GM23248 (cell line): ENCODE measurements at places on chromosomes 5 and 9. TPM values are rescaled to one million over a fixed set of nuclear protein-coding genes. Genes with fewer than 3 reads are reported as not detected.

Gene HMHB1
- total RNA-seq: not detected in 2 replicates

DNA sequence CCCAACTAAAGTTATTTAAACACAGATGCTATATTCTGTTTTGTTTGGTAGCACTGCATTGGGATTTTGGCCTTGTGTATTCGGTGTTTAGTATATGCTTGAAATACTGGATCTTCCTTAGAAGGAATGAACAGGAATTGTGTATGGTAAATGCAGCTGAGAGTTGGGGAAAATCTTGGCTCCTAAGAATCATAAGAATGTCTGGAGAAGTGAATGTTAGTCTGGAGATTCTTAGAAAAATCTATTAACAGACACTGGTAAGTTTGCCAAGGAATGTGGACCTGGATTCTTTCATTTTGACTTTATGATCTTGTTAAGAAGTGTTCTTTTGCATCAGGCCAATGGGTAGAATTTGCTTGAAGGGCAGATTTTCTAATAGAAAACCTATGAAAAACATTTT lies 38.9 kb downstream of the SNX30 start:
- H3K27ac ChIP-seq: peak overlapping the region; percentile 54
- peaks cover 40% of the 10 kb centered on the region for H3K4me1 ChIP-seq
- peak overlapping the region; percentile 12; the same call in 1 of the 2 replicates for H3K4me3 ChIP-seq
- no peaks in the 10 kb centered on the region for H3K36me3 ChIP-seq
- DNase-seq: peak; percentile 43

- DNase-seq: peak; percentile 14
- H3K27me3 ChIP-seq: no peaks in the 10 kb centered on the region
- no peak overlapping the region for H3K27ac ChIP-seq
Measured at GRCh38 chr9:34554211-34555001, 31.6 kb upstream of the ENHO start.

DNA sequence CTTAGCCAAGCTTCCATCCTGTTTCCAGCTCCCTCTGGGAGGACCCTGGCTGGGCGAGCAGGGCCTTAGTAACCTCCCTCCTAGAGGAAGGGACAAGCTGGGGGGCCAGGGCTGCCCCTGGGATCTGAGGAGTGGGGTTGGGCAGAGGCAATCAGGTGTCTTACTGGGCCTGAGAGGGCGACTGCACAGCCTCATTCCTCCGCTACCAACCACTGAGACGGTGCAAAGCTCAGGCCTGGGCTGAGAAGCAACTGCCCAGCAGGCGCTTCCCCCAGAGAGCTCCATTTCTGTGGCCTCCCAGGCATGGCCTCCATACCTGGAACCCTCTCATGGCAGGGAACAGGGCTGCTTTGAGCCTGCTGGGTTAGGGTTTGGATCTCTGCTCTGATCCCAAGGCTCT lies 18.8 kb upstream of the GFPT2 start:
- H3K27me3 ChIP-seq: 0 out of 2 replicates have a peak, but pooled peaks cover under 1% of the 10 kb centered on the region
- H3K4me3 ChIP-seq: no peak overlapping the region
- no peak for DNase-seq

- H3K36me3 ChIP-seq: no peaks in the 10 kb centered on the region
- H3K27ac ChIP-seq: no peak overlapping the region
- H3K4me3 ChIP-seq: no peak overlapping the region
- no peaks in the 10 kb centered on the region for H3K4me1 ChIP-seq
Measured at GRCh38 chr9:98472216-98472615, 216.8 kb upstream of the TBC1D2 start.

- peaks cover 5% of the 10 kb centered on the region; the same call in 1 of the 2 replicates for H3K27me3 ChIP-seq
- no peaks in the 10 kb centered on the region for H3K4me1 ChIP-seq
- H3K4me3 ChIP-seq: no peak overlapping the region
- no peak for DNase-seq
Measured at GRCh38 chr5:175654807-175655206, 3.1 kb upstream of the HRH2 start.

GRCh38 chr5:13143630-13144029 lies 800.9 kb downstream of the DNAH5 start:
- no peaks in the 10 kb centered on the region for H3K27me3 ChIP-seq
- H3K36me3 ChIP-seq: no peaks in the 10 kb centered on the region

Gene REEP2
- 4.4 and 5.0 TPM in 2 replicates for total RNA-seq

DNA sequence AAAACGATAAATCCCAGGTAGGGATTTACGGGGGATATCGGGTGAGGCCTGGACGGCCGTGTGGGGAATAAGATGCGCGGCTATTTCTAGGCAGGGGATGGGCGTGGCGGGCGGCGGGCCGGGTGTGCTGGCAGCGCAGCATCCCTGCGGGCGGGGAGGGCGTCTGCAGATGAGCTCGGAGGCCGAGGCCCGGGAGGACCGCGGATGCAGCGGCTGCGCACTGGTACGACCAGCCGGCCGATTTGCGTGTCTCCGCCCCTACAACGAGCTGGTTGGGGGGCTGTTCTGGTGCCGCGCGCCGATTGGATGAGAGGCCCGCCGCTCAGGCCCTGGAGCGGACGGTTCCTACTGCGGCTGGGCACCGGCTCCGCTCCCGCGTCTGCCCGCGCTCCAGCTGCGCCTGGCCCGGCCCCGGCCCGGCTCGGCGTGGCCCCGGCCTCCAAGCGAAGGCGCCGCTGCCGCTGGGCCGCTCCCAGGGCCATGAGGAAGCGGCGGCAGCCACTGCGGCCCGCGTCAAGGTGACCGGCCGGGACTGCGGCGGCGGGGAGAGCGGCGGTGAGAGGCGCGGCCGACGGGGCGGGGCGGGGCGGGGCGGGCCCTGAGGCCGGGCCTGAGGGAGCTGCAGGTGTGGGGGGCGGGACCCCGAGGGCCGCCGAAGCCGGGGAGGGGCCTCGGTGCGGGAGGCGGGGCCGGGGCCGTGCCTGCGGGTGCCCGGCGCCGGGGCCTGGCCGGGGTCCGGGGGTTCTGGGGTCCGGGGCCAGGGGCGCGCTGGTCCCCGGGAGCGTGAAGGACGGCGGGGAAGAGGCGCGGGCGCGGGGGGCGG lies at the start of gene RALGPS1:
RALGPS1 (plus strand) TSS at position 325 of the 823 bp plus-strand sequence. CDS start 47,508 bp downstream, outside the sequence.
- no peaks in the 10 kb centered on the region for H3K36me3 ChIP-seq
- H3K27ac ChIP-seq: no peak within 1 kb of the TSS
- H3K27me3 ChIP-seq: no peaks in the 10 kb centered on the region
- peak within 1 kb of the TSS; percentile 69 for H3K4me3 ChIP-seq

Gene SPATA31C2
- not detected in 2 replicates for total RNA-seq

Gene GHR
- total RNA-seq: 0.51 and 1.5 TPM in 2 replicates

Gene IRX4
- not detected in 2 replicates for total RNA-seq
